DND-41 (cell line): ENCODE measurements at places on chromosomes 1 and 21.
A peak's percentile ranks its signal among the peaks of the same experiment; 100 is the strongest.

DNA sequence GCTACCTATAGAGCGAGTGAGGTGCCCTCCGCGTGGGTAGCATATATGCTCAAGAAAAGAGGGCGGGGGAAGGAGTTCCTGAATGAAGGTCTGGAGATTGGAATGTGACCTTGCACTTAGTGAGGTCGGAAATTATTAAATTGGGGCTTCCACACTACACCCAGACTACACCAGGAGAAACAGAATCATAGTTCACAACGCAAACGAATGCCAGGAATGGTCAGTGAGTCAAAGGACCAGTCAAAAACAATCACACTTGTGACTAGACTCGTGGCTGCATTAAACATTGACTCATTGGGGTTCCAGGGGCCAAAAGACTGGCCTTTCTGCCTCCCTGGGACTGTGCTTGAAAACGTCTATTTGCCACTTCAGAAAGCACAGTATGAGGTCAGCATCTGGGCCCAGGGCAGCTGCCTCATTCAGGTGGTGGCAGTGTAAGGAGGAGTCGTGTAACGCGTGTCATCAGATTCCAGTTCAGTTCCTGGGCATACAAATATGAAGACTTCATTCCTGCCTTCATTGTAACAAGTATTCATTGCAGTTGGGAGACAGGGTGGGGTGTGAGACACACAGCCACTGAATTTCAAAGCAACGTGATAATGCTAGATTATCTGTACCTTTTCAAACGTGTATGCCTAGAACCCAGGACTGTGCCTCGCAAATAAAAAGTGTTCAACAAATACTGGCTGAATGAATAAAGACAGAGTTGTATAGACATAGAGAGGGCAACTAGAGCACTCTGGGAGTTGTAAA, at the start of gene YOD1:
Gene YOD1, minus strand, starts transcription at position 18 of the 753 bp plus-strand sequence. CDS start 178 bp downstream, outside the sequence.
- peaks cover 9% of the 10 kb centered on the region for H3K27me3 ChIP-seq
- peak within 1 kb of the TSS; percentile 67 for H3K27ac ChIP-seq
- H3K36me3 ChIP-seq, result peaks cover 17% of the 10 kb centered on the region
- peaks cover 47% of the 10 kb centered on the region for H3K4me1 ChIP-seq

DNA sequence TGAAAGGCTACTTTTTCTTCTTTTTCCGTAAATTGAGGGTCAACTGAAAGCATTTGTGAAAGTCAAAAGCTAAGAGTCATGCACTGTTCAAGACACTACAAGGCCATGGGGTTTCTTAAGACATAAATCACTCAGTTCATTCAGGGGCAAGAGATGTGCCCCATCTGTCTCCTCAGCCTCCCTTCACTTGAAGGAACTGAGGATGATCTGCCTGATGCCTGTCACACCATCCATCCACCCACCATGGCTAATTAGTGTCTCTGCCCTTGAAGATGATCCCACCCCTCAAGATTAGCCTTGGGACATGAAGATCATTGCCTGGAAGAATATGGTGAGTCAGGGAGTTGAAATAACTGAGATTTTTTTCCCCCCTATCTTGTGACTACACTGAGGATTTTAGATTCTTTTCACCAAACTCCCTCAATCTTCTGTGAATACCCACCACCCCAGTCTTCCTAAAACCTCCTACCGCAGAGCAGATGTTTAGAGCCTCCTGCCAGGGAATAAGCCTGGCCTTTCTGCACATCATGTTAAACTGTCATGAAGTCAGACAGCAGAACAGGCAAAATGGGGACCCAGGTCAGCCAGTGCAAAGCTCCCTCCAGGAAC, 88.6 kb upstream of the LMO4 start:
- H3K27me3 ChIP-seq, result peaks cover 4% of the 10 kb centered on the region
- H3K4me3 ChIP-seq, result no peak overlapping the region
- H3K36me3 ChIP-seq, result no peaks in the 10 kb centered on the region
- no peaks in the 10 kb centered on the region for H3K4me1 ChIP-seq

GRCh38 chr21:37843191-37843590, 73.1 kb downstream of the KCNJ6 start:
- no peaks in the 10 kb centered on the region for H3K36me3 ChIP-seq
- no peak overlapping the region for H3K4me3 ChIP-seq
- peaks cover 6% of the 10 kb centered on the region for H3K27me3 ChIP-seq
- no peak overlapping the region for H3K27ac ChIP-seq
- no peak for DNase-seq
- H3K4me1 ChIP-seq, result no peaks in the 10 kb centered on the region

DNA sequence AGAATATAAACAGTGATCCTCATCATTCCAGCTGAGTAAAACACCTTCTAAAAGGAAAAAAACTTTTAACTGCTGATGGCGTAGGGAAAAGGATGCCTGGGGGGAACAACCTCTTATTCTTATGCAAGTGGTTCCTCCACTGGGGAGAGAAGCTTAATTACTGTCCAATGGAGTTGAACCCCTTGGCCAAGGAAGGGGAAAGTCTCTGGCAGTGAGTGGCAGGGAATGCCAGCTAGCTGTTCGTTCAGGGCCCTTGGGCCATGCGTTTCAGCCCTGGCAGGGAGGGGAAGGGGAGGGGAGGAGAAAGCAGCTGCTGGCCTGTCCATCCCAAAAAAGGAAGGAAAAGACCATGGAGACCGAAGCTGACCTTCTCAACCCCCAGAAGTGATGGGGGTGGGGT, 22.6 kb upstream of the SYCP1 start:
- H3K4me3 ChIP-seq, result no peak overlapping the region
- no peaks in the 10 kb centered on the region for H3K36me3 ChIP-seq
- H3K27me3 ChIP-seq, result no peaks in the 10 kb centered on the region
- peaks cover 5% of the 10 kb centered on the region; the same call in 1 of the 2 replicates for H3K4me1 ChIP-seq
- DNase-seq, result no peak

DNA sequence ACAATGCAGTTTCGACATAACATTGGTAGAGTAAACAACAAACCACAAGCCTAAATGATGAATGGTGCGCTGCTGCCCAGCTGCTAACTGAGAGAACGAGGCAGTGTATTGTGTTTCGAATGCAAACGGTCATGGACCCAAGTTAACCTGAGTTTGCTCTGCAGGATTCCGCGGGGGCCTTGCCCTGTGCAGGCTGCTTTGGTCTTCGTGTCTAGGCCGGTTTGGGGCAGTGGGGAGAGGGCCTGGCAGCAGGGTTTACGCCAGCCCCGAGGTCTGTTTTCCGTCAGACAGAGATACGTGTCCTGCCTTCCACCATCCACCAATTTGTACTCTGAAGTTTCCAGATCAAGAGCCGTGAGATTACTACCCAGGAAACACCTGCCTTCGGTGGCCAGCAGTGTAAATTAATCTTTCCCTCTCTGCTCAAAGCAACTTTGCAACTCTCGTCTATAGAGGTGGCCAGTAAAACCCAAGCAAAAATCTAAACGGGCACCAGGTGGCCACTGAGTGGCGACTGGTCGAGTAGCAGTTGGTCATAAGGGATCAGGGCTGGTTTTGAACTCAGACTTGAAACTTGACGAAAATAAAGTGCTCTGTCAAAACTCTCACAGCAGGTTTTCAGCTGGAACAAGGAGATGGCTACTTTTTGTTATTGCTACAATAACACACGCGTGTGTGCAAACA, 6.3 kb upstream of the PRDM15 start:
- H3K27me3 ChIP-seq, result no peaks in the 10 kb centered on the region
- no peak for DNase-seq
- no peak overlapping the region for H3K27ac ChIP-seq
- no peaks in the 10 kb centered on the region for H3K36me3 ChIP-seq
- H3K4me1 ChIP-seq, result peaks cover 4% of the 10 kb centered on the region

GRCh38 chr1:92441697-92442342, 44.9 kb downstream of the GFI1 start:
- H3K4me1 ChIP-seq, result peaks cover 13% of the 10 kb centered on the region
- no peak overlapping the region for H3K4me3 ChIP-seq
- no peaks in the 10 kb centered on the region for H3K27me3 ChIP-seq
- no peaks in the 10 kb centered on the region for H3K36me3 ChIP-seq

DNA sequence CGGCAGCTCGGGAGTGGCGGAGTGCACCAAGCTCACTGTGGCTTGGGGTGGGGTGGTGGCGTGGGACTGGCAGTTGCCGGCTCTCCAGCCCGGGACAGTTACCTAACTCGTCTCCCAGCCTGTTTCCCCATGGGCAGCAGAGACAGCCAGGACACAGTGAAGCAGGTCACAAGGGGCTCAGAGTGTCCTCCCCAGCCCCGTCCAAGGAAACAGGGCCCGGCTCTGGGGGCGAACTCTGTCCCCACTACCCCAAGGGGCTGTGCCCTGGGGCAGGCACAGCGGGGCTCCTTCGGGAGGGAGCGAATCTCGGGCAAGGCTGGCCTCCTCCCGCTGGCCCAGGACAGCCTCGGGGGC, 759 bp downstream of the GPR157 start:
- H3K27ac ChIP-seq, result peak overlapping the region; percentile 3; the same call in 1 of the 2 replicates
- no peaks in the 10 kb centered on the region for H3K27me3 ChIP-seq
- H3K36me3 ChIP-seq, result no peaks in the 10 kb centered on the region
- peak; percentile 39 for DNase-seq

DNA sequence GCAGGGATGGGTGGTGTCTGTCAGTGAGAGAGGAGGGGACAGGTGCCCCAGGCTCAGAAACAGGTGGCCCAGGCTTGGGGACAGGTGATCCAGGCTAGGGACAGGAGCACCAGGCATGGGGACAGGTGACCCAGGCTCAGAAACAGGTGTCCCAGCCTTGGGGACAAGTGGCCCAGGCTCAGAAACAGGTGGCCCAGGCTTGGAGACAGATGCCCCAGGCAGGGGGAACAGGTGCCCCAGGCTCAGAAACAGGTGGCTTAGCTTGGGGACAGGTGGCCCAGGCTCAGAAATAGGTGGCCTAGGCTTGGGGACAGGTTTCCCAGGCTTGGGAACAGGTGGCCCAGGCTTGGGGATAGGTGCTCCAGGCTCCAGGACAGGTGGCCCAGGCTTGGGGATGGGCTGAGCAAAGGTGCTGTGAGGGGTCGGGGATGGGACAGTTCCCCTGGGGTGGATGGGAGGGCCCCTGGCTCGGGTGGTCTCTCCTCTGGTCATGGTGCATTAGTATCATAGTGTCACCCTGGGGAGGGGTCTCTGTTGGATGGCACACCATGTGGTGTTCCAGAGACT, 87.7 kb upstream of the C1orf174 start:
- H3K36me3 ChIP-seq, result no peaks in the 10 kb centered on the region
- H3K27me3 ChIP-seq, result no peaks in the 10 kb centered on the region
- H3K4me1 ChIP-seq, result no peaks in the 10 kb centered on the region
- DNase-seq, result no peak

GRCh38 chr1:36479505-36480051, 3.1 kb downstream of the CSF3R start:
- DNase-seq, result no peak
- H3K36me3 ChIP-seq, result no peaks in the 10 kb centered on the region
- H3K27ac ChIP-seq, result no peak overlapping the region
- peaks cover 4% of the 10 kb centered on the region for H3K27me3 ChIP-seq

DNA sequence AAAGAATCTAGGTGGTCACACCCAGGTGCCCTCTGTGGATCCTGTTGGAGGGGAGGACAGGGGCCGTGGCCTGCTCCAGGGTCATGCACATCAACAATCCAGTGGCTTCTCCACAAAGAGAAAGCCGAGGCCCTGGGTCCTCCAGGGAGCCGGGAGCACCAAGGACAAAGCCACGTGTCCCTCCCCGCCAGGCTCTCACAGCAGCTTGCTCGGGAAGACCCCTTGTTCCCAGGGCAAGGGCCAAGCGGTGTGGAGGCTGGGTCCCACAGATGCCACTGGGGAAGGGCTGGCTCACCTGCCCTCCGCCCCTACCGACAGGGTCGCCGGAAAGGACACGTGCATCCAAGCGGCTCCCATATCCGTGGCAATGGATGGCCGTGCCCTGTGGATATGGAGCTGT, 192.9 kb upstream of the VAMP3 start:
- no peak overlapping the region for H3K4me3 ChIP-seq
- no peak for DNase-seq
- H3K27ac ChIP-seq, result no peak overlapping the region
- H3K36me3 ChIP-seq, result no peaks in the 10 kb centered on the region
- no peaks in the 10 kb centered on the region for H3K27me3 ChIP-seq

DNA sequence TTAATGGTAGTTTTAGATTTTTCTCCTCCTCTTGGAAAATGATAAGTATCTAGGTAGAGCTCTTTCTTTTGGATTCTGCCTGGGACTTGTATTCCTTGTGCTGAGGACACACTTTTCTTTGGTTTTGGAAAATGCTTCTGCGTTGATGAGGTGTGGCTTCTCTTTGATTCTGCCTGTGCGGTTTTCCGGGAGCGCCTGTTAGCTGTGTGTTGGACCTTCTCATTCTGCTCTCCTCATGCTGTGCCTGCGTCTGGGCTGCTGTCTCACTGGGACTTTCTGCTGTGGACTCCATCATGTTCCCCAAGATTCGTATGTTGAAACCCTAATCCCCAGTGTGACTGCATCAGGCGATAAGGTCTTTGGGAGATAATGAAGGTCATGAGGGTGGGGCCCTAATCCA, 21.0 kb downstream of the C1orf174 start:
- DNase-seq, result no peak
- H3K27ac ChIP-seq, result no peak overlapping the region
- no peaks in the 10 kb centered on the region for H3K27me3 ChIP-seq
- H3K36me3 ChIP-seq, result peaks cover 32% of the 10 kb centered on the region

DNA sequence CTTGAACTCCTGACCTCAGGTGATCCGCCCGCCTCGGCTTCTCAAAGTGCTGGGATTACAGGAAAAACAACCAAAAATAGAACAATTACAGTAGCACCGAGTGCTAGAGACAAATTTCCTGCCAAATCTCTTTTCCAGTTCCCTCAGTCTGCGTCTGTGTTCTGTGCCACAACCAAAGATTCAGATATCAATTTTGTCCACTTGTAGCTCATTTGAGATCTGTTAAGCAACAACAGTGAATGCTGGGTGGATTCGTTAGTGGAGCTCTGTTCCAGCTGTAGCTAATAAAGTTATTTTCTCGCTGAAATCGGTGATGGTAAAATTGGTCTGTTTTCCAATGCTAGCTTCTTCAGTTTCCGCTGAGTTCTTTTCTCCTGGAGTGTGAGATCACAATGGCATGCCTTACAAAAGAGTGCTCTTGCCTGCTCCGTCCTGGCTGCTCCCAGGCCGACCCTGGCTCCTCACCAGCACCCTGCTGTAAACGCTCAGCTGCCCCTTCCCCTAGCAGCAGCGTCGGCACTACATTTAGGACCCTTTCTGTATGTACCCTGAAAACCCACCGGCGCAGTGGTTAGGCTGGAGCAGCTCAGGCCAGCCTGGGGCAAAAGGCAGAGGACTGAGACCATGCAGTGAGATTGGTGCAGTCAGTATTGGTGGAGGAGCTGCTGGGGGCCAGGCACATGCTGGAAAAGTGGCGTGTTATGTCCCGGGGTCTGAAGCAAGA, 395.4 kb downstream of the KIF26B start:
- no peak for DNase-seq
- no peaks in the 10 kb centered on the region for H3K36me3 ChIP-seq
- no peaks in the 10 kb centered on the region for H3K4me1 ChIP-seq
- no peaks in the 10 kb centered on the region for H3K27me3 ChIP-seq

GRCh38 chr21:43273708-43274021, 104.9 kb downstream of the CRYAA start:
- no peaks in the 10 kb centered on the region for H3K4me1 ChIP-seq
- no peak overlapping the region for H3K4me3 ChIP-seq
- H3K27me3 ChIP-seq, result no peaks in the 10 kb centered on the region
- no peak for DNase-seq
